ENCODE measurements at places on chromosomes 16 and 17.

- DNase-seq = no peak
These were observed 218.7 kb upstream of the AXIN2 start for GRCh38 chr17:65780111-65780510.

GRCh38 chr17:77810536-77810935, 148.0 kb upstream of the TNRC6C start:
- DNase-seq = peak; percentile 55

GRCh38 chr16:87585442-87586200, 16.7 kb upstream of the JPH3 start:
- no peak for DNase-seq

- no peak for DNase-seq
These were observed 67.2 kb upstream of the LHX1 start for GRCh38 chr17:36869856-36870719.

GRCh38 chr16:11066261-11066870, 122.0 kb downstream of the CLEC16A start:
- no peak for DNase-seq

DNA sequence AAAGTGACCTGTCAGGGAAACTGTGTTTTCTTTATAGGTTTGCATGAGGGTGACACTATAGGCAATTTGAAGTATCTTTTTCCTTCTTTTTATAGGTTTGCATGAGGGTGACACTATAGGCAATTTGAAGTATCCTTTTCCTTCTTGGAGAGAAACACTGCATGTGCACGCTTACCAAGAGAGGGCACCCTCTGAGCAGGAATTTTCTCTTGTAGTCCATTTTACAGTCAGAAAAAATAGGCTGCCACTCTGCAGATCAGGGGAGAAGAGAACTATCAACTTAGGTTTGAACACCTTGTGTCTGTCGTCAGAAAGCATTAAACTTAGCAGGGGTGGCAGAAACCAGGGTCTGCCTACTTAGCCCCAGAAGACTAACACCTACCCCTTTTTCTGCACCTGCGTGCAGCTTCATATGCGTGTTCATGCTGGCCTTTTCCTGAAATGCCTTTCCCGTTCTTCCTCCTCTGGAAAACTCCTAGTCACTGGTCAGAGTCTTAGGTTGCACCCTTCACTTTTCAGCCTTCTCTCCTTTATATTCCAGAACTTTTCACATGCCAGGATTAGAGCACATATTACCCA, 16.4 kb upstream of the SMIM36 start:
- DNase-seq = peak; percentile 61

- DNase-seq = no peak
These were observed 3.2 kb downstream of the FOXC2 start for GRCh38 chr16:86569701-86570447.

DNA sequence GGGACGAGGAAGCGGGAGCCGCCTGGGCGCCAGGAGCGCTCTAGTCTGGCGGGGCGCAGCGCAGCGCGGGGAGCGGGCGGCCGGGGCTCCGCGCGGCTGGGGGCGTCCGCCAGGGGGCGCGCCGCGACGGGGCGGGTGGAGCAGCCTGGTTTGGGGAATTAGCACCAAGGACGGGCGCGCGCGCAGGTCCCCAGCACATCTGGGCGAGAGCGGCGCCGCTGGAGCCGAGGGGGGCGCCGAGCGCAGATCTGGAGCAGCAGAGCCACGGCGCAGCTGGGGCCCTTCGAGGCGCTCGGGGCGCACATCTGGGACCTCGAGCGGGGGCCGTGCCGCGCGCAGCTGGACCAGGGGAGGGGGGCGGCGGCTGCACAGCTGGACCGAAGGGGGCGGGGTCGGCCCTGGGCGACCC, at the start of gene NXPH3:
Gene NXPH3, plus strand, starts transcription at position 193 of the 409 bp plus-strand sequence. CDS start 349 bp downstream, outside the sequence.
- peak; percentile 88 for DNase-seq

DNA sequence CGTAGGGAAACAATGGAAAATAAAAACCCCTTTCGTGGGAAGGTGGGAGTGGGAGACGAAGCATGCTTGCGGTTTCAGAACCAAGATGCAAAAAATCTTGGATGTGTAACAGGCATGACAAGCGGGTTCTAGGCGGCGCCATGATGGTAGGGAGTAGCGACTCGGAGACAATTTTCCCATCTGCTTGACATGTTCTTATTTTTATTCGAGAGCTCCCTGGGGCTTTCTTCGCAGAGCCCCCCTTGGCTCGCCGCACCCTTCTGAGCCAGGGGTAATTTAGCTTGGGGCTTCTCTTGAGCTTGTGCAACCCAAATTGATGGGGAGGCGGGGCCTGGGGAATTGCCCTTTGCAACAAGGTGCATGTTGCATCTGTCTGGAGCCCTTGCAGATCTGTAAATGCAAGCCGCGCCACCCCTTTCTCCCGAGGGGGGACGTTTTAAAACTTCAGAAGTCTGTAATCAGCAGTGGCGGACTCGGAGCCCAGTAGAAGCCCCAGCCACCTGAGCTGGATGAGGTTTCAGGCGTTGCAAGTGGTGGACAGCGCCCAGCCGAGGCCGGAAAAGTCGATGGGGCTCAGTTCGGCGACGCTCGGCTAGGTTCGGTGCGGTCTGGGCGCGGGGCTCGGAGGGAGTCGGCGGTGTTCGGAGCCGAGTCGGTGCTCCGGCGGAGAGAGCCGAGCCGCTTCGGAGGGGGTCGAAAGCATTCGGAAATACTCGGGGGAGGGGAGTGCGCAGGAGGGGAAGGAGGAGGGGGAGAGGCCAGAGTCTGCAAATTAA, 2.9 kb downstream of the GNAO1 start:
- DNase-seq = peak; percentile 78

- no peak for DNase-seq
These were observed 18.8 kb upstream of the CIITA start for GRCh38 chr16:10858203-10858602.

DNA sequence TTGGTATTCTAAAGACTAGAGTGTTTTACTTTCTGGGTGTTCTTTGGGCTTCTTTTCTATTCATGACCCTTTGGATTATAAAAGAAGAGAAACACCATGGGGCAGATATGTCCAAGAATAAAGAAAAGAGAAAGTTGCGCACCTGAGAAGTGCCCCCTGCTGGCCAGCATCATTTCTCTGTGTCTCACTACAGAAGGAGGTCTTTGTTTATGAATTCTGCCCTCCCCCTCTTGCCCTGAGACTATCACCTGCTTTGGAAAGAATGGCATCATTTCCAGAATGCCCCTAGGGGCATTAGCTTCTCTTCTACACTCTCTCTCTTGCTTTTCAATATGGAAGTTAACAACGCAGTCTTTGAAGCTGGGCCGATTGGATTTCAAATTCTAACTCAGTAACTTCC, 45.0 kb downstream of the CDH13 start:
- no peak for DNase-seq

GRCh38 chr16:48330841-48331192, 54.4 kb downstream of the SIAH1 start:
- DNase-seq = no peak

DNA sequence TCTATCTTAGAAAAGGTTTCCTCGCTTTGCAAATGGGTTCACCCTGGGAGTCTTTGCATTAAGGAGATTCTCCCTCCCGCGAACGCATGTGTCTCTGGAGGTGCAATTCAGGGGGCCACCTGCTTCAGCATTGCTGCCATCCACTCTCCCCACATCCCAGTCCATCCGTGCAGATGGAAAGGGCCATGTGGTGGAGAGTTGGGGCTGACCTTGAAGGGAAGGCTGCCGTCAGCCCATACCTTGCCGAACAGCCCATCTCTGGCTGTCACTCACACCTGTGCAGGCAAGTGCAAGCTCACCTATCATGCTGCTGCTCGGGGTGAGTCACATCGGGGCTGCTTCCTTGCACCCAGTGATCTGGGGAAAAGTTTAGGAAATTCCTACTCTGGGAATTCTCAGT, 106.1 kb downstream of the ZNF423 start:
- DNase-seq = no peak

DNA sequence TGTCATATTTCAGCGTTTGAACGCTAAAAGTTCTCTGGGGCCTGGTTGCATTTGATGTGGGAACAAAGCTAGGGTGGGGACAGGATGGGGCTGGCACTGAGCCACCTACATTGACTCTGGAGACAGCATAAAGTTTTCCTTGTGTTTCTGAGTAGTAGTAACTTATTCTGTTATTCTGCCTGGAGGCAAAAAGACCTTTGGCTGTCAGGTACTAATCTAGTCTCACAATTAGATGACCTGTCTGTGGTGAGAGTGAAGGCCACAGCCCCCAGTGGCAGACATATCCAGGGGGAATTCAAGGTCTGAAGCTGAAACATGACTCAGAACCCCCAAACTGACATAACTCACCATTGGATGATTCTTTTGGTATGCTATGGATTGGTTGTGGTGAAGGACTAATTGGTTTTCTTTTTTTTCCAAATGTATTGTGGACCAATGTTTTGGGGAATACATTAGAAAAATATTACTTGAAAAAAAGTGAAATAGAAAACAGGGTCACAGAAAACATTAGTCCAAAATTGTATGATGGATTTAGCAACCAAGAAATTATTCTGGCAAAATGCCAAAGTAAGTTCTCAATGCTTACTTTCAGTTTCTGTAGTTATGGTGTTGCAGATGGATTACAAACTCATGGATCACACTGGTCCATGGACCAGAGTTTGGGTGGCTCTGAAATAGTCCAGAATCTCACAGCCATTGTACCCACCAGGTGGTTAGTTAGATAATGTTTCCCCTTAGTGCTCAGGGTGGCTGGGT, 10.5 kb upstream of the SALL1 start:
- DNase-seq = no peak

- no peak for DNase-seq
These were observed 1.0 kb downstream of the KRTAP2-2 start for GRCh38 chr17:41054025-41054424.

GRCh38 chr16:4682616-4683254, 10.6 kb upstream of the NUDT16L1 start:
- DNase-seq = no peak

GRCh38 chr16:70575376-70575775, 51.8 kb downstream of the SF3B3 start:
- no peak for DNase-seq

DNA sequence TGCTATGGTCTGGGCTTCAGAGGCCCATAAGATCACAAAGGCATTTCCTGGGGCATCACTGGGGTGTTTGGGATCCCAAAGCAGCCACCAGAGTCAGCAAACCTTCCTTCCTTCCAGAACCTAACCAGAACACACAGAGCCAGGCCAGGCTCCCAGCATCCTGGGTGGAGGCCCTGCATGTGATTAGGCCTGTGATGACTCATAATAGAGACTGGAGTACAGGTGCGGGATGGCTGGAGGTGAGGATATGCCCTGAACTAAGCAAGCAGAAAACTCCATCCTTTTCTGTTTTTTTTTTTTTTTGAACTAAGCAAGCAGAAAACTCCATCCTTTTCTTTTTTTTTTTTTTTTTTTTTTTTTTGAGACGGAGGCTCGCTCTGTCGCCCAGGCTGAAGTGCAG, 17.7 kb upstream of the GFOD2 start:
- no peak for DNase-seq

DNA sequence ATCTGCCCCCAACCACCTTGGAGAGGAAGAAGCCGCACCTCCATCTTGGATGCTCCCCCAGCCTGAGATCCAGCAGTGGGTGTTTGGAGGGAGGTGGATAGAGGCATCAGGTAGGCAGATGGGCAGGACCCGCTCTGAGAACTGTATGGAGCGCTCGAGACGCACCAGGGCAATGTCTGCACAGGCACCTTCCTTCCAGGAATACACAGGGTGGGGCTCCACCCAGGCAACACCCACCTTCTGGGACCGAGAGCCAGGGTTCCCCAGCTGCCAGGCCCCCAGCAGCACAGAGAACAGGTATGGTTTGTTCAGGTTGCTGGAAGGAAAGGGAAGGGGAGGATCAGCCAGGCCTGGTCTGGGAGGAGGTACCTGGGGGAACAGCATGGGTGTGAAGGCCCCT, 2.4 kb downstream of the PRSS22 start:
- no peak for DNase-seq

- no peak for DNase-seq
These were observed 8.6 kb downstream of the DOK4 start for GRCh38 chr16:57477531-57478202.

DNA sequence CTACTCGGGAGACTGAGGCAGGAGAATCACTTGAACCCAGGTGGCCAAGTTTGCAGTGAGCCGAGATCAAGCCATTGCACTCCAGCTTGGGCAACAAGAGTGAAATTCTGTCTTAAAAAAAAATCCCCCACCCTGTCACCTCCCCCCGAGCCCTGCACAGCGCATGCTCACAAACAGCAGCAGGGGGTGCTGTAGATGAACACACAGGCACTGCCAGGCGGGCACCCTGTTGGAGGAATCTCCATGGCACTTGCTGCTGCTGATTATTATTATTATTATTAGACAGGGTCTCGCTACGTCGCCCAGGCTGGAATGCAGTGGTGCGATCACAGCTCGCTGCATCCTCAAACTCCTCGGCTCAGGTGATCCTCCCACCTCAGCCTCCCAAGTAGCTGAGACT, 24.6 kb downstream of the FZD2 start:
- DNase-seq = peak; percentile 41

GRCh38 chr17:19357761-19358160, 4.8 kb downstream of the B9D1 start:
- DNase-seq = no peak

DNA sequence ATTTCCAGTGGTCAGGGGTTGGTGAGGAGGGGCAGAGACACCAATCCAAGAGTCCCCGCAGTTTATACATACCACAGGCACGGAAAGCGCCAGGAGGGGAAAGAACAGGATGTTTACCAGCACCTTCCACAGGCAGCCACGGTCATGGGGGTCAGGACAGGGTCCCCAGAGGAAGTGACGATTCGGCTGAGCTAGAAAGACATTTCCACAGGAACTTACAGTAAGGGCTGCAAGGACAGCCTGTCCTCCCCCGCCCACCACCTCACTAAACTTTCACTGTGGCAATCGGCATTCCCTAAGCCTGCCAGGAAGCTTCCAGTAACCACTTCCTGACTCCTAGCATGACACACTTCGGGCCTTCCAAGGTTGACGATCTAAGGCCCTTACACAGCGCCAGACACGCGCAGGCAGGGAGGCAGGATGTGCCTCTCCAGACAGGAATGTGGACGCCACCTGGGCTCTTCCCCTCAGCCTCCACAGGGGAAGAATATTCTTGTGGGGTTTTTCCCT, 1.2 kb upstream of the MT2A start:
- peak; percentile 87 for DNase-seq

GRCh38 chr17:75821552-75821951, 22.7 kb downstream of the UNC13D start:
- DNase-seq = no peak

- DNase-seq = peak; percentile 20
These were observed 157.5 kb upstream of the CACNG5 start for GRCh38 chr17:66677201-66677981.

DNA sequence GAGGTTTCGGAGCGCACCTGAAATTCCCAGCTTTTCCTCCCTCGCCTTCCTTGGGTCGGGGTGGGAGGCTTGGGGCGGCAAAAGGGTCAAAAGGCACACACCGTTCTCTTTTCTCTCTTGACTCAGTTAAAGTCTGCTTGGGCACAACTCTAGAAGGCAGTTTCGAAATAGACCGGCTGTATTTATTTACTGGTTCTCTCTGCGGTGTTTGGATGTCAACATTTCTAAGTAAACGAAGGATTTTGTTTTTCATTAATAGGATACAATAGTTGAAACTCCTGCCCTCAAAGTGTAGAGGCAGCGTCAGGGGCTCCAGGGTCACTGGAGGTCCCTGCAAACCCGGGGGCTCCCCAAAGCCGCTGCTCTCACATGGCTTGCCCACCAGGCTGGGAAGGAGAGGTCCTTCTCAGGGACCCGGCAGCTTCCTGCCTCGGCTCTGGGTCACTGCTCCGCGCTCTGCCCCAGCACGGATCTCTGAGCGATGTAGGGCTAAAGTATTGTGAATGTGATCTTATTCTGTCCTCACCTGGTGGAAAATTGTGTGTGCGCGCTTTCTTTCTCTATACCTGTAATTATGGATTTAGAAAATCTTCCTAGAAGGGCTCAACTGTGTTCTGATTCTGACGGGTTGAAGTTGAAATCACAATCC, 952 bp downstream of the BMERB1 start:
- no peak for DNase-seq

- no peak for DNase-seq
These were observed 163.5 kb downstream of the IRF8 start for GRCh38 chr16:86062271-86062965.

Measured in AG08396 (cell line).